NCI-H2081 (cell line): ENCODE measurements at places on chromosomes 13 and 19.

DNA sequence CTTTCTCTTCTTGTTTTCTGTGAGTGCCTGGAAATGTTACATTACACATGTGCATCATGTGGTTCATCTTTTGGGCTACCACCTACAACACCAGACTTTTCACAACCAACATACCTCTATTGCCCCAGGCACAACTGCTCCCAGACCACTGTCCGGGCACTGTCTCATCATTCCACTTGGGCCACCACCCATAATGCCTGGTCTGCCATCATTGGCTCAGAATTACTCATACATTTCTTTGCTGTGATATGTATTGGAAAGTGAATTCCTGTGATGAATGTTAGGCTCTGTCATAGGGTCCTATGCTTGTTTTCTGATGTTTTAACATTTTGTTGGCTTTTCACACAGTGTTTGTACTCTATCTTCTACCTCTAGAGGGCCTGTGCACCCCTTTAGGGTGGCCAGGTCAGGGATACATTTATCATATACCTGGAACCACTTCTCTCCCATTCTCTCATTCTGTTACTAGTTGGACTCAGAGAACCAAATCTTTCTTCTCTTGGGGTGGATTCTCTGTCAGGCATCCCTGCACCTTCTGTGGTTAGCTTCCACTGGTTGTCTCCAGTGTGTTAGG lies 172.8 kb downstream of the NHLRC3 start:
- no peak for DNase-seq

DNA sequence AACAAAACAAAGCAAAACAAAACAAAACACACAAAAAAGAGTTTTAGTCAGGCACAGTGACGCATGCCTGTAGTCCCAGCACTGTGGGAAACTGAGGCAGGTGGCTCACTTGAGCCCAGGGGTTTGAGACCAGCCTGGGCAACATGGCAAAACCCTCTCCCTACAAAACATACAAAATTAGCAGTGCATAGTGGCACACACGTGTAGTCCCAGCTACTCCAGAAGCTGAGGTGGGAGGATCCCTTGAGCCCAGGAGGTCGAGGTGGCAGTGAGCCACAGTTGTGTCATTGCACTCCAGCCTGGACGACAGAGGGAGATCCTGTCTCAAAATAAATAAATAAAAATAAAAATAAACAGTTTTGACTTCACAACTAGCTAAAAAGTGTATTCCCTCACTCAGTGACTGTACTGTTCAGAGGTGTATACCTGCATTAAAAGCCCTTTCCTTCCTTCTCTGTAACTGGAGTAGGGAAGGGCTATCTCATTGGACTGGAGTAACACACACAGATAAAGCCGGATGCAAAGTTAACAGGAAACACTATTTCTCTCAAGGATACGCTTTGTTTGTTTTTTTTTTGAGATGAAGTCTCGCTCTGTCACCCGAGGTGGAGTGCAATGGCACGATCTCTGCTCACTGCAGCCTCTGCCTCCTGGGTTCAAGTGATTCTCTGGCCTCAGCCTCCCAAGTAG lies 3.7 kb upstream of the BAX start:
- DNase-seq, result no peak

GRCh38 chr19:47701717-47702552 lies 11.3 kb upstream of the EHD2 start:
- DNase-seq, result no peak

- DNase-seq, result no peak
These were observed 519.9 kb downstream of the PCDH17 start for GRCh38 chr13:58151452-58151851.

- DNase-seq, result no peak
These were observed 52.3 kb downstream of the LRCH1 start for GRCh38 chr13:46605076-46605824.

DNA sequence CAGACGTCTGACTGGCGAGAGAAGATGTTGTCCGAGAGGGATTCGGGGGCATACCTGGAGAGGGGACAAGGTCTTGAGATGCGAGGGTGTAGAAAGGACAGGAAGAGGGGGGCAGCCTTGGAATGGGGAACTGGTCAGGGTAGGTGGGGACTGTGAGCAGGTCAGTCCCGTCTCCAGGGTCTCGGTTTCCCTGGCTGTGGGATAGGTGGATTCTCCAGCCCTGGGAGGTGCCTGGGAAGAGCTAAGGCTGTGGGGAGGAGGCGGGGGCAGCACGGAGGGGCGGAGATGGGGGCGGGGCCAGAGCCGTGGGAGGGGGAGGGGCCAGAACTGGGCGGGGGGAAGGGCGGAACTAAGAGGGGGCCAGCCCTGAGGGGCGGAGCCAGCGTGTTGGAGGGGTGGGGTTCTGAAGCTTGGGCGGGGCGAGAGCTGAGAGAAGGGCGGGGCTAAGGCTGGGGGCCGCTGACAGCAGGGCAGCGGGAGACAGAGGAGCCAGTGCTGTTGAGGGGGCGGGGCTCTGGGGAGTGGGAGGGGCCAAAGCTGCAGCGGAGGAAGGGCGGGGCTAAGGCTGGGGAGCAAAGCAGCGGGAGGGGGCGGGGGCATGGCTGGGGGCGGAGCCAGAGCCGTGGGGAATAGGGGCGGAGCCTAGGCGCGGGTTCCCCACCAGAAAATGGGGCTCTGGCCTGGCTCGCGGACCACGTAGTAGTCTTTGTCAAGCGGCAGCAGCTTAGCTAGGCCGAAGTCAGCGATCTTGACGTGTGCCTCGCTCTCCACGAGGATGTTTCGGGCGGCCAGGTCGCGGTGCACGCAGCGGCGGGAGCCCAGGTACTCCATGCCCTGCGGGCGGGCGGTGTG lies 9.5 kb upstream of the INSL3 start:
- peak; percentile 74 for DNase-seq

- peak; percentile 40 for DNase-seq
These were observed 1.4 kb downstream of the SH2D3A start for GRCh38 chr19:6765738-6766356.

GRCh38 chr13:50130123-50130946 lies 115.1 kb downstream of the KCNRG start:
- DNase-seq, result no peak

GRCh38 chr13:48232420-48233045 lies 473 bp upstream of the ITM2B start:
- no peak for DNase-seq

- DNase-seq, result no peak
These were observed 66.6 kb upstream of the ZNF527 start for GRCh38 chr19:37304190-37304883.

DNA sequence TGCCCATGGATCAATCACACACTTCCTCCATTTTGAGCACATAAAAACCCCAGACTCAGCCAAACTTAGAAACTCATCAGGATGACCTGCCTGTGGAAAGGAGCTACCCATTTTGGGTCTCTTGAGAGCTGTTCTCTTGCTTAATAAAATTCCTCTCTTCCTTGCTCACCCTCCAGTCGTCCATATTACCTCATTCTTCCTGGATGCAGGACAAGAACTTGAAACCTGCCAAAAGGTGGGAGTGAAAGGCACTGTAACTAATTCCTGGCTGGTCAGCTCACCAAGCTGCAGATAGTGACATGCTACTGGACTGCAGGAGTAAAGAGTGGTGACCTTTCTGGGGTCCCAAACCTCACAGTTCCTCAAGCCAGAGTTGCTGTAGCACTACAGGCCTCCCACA lies 20.2 kb downstream of the LIG4 start:
- no peak for DNase-seq

DNA sequence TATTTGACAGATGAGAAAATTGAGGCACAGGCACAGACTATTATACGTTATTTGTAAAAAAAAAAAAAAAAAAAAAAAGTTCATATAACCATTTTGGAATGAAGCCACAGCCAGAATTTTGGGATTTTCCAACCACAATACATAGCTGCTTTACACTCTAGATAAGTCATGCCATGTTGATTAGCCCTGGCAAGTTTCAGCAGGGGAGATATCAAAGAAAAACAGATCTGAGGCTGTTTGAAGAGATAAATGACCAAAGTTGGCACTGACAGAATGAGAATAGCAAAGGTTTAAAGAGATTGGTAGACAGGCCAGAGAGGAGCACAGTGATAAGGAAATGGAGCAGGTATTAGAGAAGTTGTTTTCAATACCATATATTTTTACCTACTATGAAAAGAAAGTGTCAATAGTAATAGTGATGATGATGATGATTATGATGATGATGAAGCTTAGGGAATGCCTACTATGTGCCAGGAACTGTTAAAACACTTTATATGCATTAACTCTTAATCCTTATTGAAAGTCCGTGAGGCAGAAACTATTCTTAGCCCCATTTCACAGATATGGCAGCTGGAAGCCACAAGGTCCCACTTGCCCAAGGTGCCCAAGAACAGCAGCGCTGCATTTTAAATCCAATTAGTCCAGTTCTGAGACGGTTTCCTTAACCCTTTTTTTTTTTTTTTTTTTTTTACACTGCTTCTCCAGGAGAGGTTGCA lies 105.5 kb downstream of the MBNL2 start:
- DNase-seq, result no peak

DNA sequence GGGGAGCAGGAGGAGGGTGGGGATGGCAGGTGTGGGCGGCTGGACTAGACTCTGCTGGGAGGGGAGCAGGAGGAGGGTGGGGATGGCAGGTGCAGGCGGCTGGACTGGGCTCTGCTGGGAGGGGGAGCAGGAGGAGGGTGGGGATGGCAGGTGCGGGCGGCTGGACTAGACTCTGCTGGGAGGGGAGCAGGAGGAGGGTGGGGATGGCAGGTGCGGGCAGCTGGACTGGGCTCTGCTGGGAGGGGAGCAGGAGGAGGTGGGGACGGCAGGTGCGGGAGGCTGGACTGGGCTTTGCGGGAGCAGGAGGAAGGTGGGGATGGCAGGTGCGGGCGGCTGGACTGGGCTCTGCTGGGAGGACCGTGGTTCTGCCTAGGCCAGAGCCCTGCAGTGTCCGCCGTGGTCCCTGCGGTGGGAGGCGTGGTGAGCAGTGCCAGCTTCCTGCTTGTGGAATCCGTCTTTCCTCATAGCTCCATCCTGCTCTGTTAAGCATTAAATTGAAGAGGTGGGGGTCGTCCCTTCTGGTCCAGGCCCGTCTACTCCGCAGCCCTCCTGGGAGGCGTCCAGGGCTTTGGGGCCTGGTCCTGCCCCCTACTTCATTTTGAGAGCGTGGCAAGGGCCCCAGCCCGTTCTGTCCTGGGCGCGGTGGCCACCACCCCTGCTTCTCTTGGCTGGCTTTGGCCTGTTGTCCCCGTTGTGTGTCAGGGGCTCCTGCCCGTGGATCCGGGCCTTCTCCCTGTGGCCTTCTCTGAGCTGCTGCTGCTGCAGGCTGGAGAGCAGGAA lies 4.7 kb downstream of the SPPL2B start:
- peak; percentile 93 for DNase-seq
